ENCODE measurements at places on chromosomes 3 and 15.

DNA sequence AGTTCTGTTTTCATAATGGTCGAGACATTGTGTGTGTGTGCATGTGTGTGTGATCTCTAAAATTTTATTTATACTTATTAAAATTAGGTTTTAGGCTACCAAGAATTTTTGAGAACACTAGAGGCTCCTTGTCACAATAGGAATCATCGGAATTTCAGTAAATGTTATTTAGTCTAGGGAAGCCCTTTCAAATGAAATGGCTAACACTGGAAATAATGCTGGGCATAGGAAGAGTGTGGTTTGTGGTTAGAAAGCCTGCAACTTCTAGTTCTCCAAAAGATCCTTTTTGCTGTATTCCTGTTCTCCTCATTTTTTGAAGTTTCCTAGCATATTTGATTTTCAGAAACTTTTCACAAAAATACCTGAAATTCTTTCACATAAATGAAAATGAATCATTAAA lies 92.5 kb upstream of the MBNL1 start:
- DNase-seq: no peak

DNA sequence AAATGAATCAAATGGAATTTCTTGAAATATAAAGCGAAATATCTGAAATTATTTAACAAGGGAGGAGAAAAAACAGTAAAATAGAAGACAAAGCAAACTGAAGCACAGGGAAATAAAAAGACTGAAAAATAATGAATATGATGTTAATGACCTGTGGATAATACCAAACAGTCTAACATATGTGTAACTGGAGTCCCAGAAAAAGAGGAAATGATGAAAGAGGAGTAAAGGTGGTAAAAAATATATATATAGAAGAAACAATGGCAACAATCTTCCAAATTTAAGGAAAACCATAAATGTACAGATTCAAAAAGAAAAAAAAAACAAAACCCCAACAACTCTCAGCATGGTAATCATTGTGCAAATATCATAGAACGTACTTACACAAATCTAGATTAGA lies 21.2 kb downstream of the UBE3A start:
- DNase-seq: no peak

DNA sequence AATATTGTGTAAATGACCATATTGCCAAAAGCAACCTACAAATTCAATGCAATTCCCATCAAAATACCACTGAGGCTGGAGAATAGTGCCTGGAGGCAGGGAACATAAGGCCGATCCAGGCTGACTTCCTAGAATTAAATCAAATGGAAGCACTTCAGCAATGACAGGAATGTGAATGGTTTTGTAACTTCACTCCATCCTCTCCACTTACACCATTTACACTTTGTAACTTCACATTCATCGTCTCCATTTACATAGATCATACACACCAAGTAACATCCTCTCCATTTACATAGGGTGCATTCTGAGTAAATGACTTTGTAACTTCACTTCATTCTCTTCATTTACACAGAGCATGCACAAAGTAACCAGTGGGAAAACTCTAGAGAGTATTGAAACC lies 11.6 kb downstream of the STRIT1 start:
- no peak for DNase-seq

GRCh38 chr15:89205991-89206585 lies 15.3 kb downstream of the RLBP1 start:
- no peak for DNase-seq

- peak; percentile 31 for DNase-seq
Observed at GRCh38 chr3:182793663-182794454, 555 bp downstream of the ATP11B start.

DNA sequence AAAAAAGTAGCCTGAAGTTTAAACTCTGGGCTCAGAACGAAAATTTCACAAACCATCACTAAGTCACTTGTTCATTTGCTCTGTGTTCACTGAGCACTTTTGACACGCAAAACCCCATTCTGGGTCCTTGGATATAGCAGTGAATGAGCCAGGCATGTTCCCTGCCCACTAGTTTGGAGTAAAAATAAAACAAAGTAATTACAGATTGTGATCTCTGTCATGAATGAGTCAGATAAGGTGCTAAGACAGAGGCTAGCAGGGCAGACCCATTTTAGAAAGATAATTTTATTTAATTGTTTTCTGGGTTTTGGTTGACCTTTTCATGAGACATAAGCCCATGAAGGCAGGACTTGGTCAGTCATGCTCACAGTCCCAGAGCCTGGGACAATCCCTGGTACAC lies 84.1 kb upstream of the ARHGEF3 start:
- no peak for DNase-seq

GRCh38 chr3:23619705-23620637 lies 185.8 kb upstream of the UBE2E1 start:
- no peak for DNase-seq

DNA sequence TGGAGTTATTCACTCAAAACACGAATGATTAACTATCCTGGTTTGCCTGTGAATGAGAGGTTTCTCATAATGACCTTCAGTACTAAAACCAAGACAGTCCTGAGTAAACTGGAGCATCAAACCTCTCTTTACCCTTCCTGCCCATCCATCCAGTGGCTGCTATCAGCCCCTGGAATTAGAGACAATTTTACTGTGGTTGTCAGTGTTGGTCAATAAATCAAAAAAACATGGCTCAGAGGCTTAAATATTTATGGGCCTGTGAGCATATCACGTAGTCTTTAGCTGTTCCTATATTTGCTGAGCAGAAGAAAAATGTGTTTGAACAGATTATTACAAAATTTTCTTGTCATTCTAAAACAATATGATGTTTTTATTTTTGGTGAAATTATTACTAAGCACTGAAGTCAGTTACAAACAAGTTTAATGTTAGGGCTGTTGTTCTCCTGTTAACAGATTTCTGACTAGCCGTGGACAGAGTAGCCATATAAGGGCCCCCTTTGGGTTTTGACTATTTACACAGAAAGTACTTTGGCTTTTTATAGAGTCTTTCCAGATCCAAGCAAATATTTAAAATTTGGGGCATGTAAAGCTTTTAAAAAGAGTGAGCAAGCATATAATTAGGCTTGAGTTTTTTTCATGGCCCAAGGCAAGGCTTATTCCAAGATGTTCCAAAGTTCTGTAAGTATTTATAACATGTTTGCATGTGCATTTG lies 580.9 kb downstream of the DIPK2A start:
- no peak for DNase-seq

DNA sequence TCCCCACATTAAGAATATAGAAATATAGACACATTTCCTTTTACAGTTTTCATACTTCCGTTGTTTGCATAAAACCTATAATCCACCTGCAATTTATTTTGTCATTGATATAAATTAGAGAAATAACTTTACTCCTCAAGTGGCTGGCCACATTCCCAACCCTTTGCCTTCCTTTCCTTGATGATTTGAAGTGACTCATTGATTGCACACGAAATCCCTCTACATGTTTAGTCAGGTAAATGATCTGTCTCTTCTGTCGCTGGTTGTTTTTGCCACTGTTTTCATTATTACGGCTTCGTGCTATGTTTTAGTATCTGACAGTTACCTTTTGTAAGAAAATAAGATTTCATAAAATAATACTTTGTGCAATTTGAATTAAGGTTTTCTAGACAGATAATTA lies 272.2 kb upstream of the NR2E3 start:
- no peak for DNase-seq

DNA sequence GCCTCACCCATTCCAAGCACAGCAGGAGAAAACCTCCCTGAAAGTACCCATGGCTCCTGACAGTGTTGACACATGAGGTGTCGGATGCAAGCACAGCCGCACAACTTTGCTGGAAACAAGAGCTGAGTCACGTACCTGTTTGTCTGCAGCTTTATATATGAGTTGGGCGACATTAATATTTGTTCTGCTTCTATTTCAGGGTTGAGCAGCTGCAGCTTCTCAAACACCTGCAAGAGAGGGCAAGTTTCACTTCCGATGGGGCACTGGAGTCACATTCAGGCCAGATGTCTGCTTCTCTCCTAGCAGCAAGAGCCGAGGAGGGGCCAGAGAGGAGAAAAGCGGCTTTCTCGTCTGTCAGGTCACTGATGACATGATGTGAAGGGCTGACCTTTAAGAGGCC lies 88.0 kb downstream of the NUP210 start:
- DNase-seq: no peak

DNA sequence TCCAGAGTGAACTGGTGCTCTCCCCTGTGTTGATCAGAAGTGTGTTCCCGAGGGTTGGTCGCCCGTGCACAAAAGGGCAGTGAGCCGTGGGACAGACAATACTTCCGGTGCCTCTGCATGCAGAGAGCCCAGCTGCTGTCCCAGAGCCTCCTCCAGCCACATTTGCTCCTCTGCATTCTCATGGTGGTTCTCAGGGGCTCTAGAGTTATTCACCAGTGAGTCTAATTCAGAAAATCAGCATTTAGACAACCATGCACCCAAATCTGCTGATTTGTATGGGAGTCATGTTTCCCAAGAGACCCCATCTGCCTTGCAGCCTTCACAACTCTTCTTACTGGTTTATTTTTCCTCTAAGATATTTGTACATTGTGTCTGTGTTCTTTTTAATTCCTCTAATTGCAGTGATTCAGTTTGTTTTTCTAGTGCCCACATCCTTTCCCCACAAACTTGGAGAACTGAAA lies 107.0 kb upstream of the SPRED1 start:
- no peak for DNase-seq

- no peak for DNase-seq
Observed at GRCh38 chr3:159196359-159196758, 394.5 kb downstream of the MFSD1 start.

DNA sequence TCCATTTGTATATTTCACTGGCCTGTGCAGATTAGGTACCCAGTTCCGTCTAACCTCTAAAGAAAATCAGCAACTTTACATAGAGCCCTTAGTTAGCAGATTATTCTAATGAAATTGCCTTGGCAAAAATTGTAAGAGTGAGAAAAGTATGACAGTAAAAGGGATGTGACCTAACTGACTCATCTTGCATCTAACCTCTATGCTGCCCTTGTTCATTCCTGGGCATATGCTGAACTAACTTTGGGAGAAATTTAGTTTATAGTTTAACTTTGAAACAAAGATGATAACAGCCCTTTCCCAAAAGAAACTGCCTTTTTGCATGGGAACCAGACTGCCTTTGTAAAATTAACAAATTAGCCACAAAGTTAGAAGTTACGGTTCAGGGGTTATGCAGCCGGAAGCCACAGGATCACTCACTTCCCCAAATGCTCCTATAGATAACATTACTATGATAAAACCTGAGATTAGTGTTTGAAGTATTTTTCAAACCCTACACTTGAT lies 839.8 kb upstream of the ALCAM start:
- DNase-seq: no peak

DNA sequence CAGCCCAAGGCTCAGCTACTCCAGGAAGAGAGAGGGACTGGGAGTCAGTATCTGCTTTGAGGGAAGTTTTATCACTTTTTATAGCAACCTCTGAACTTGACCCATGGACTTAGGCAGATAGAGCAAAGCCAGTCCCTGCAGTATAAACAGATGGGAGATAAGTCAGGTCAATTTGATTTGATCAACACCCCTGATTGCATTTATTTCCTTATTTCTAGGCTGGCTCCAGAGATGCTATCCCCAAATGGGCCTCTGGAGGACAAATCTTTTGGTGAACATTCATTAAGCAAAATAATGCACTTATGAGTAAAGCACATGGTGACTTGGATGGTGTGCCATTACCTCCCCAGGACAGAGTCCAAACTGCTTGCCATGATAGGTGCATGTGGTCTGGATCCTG lies 8.9 kb upstream of the IDH3A start:
- no peak for DNase-seq

DNA sequence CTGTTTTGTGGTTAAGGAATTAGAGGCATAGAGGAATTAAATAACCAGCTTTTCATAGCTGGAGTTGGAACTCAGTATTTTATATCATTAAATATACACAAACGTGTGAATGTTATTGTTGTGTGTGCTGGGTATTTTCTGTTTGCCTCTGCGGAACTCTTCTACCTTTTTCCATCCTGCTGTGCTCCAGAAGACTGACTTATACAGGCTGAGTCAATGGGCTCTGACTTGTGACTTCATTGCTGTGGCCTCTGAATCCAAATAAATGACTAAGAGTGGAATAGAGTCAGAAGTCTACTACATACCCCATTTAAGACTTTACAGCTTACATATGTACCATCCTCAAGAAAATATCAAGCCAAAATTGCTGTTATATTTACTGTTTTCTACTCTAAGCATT lies 17.6 kb downstream of the ARIH1 start:
- DNase-seq: no peak

- DNase-seq: no peak
Observed at GRCh38 chr3:131140891-131141290, 114.2 kb downstream of the NEK11 start.

DNA sequence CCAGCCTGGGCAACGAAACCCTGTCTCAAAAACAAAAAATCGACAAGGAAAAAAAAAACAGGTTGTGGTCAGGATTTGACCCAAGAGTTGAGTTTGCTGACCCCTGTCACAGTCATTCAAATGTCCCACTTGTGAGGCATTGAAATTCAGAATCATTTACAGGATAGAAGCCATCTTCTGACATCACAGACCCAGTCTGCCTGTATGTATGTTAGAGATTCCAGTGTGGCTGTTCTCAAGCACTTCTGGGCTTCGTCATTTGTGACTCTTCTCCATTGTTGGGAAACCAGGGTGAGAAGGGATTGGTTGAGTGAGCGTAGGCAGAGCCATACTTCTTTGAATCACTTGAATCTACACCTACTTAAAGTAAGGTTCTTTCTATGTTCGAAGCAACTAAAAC lies 57.1 kb downstream of the LMLN start:
- no peak for DNase-seq

- DNase-seq: no peak
Observed at GRCh38 chr15:88828791-88829190, 25.6 kb downstream of the ACAN start.

DNA sequence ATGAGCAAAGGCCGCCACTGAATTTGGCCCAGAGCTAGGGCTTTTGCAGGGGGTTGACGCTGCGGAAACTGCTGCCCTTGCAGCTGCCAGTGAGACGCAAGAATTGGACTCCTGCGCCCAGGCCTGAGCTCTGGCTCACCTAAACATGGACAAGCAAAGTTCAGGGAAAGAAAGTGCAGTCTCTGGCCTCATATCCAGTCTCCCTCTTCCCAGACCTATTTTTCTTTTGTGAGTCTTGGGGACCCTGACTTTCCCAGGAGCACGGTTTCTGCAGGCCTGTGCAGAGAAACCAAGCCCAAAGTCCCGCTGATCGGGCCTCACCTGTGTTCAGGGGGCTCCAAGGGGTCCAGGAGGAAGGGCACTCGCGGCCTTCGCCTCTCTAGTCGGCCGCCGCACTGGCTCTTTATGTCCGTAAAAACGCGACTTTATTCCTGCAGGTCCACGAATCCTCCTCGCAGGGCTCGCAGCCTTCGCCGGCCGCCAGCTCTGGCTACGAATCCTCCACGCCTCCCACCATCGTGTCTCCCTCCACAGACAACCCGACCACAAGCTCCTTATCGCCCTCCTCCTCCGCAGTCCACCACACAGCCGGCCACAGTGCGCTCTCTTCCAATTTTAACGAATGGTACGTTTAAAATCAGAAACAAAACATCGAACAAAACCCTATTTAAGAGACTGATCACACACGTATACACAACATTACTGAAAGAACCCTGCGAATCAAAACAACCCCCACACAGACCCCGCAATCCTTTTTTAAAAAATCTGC lies 3.9 kb downstream of the ZIC1 start:
- no peak for DNase-seq
